ENCODE measurements at places on chromosomes 5 and 9.

GRCh38 chr9:80556631-80557030 lies 984.9 kb downstream of the TLE4 start:
- no peak for DNase-seq

- DNase-seq = no peak
Observed at GRCh38 chr5:64207978-64208377, 42.3 kb downstream of the RNF180 start.

DNA sequence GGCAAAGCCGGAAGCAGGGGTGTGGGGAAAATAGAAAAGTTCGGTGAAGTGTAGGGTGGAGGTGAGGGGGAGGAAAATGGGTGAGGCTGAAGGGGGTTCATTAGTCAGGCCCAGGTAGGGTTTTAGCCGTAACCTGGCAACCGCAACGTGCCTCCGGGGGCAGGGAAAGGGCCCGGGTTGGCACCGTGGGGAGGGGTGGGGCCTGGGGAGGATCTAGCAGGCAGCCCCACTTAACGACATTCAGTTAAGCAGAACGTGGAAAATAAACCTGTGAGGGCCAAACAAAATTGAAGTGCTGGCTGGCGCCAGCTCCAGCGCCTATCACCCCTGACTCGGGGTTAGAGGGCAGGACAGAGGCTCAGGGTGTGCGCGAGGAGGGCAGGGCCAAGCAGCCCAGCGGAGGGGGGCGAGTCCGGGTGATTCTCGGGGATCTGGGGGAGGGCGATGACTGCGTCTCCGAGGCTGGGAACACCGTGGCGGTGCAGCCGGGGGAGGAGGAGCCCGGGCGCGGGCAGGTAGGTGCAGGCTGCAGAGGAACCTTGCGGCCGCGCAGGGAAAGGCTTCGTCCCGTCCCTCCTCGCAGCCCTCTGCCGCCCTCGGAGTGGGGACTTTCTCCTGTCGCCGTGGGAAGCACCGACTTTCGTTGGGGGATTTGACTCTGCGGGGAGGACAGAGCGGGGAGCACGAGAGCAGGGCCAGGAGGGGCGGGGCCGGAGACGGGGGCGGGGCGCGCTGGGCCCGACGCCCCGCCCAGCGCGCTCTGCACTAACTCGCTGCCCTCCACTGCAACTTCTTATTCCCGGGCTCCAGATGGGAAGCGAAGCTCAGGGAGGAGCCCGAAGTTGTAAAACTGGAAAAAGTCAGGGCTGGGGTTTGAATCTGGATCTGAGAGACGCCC lies 5.1 kb downstream of the RGS14 start:
- DNase-seq = peak; percentile 62

GRCh38 chr5:102625928-102626327 lies 127.1 kb upstream of the SLCO6A1 start:
- no peak for DNase-seq

GRCh38 chr5:51694826-51695225 lies 311.6 kb downstream of the ISL1 start:
- DNase-seq = no peak

DNA sequence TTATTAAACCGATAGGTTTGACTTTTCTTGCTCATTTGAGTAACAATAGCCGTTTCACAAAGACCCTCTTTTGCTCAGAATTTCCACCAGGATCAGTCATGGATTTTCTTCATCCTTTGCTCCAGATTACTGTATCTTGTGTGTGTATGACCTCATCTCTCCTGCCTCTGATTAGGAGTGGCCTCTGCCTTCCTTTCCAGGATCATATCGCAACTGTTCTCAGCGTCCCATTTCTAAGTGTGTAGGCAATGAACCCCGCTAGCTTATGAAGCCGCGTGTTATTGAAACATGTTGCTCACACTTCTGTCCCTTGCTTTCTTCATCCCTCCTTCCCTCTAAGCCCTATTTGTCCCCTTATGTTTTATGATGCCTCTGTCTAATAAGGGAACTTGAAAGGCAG lies 169.8 kb upstream of the RPS23 start:
- no peak for DNase-seq

DNA sequence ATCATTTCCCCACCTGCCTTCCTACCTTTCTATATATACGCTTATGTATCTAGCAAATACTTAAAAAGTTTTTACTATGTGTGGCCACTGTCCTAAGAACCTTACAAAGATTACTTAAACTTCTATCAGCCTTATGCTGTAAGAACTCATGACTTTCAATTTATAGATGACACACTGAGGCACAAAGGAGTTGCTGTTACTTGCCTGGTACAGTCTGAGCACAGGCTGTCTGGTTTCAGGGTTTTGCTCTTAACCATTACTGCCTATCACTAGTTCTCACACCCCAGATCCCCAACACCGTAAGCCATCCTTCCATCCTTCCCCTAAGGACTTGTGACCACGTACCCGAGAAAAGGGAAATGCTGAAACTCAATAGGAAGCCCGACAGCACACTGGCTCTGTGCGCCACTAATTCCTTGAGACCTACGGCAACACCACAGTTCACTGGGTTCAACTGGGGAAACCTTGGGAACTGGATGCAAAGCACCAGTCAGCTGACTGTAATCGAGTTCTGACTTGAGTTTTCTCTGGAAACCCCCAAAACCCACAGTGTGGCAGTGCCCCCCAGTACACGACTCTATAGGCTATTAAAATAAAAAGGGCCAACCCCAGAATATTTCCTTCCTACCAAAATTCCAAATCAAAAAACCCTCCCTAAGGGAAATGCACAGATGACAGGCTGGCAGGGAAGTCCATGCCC lies 56.0 kb downstream of the AUH start:
- no peak for DNase-seq

DNA sequence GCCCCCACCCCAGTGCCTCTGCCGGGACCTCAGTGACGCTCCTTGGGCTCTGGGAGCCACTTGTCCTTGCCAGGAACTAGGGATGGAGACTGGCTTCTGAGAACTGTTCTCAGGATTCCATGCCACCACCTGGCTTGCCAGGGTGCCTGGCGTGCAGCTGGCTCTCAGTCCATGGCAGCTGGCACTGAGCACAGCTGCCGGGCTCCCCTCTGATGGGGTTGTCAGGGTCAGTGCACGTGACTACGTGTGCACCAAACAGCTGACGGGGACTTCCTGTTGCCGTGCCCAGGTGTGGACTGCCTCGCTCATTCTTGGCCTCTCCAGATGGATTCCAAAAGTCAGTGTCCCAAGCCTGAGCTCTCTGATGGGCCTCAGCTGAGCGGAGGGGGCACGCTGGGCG lies 9.4 kb downstream of the KCNT1 start:
- DNase-seq = no peak

DNA sequence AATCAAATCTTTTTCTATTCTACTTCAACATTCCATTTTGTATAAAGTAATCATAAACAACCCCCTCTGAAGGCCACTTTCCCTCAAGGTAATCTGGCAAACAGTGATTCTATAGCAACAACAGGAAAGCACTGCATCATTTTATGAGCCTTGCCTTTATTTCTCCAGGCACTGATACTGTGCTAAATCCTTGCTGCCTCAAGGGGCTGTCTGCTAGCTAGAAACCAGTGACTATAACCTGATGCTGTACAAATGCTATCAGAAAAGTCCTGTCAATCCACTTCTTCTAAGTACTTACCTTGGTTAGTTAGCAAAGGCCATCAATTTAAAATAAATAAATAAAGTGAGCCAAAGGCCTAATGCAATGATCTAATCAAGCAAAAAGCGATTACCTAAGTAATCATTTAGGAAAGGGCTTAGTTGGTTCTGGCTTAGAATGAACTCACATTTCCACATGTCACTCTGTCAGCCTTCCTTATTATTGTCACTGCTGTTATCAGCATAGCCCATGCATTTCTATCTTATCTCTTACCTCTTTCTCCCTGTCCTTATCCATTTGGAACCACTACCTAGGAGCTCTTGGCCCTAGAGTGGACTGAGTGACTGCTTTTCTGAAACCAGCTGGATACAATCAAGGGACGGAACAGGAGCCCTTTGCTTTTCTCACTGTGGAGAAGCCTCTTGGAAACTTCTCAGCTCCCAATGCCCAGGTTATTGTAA lies 246.1 kb upstream of the MEF2C start:
- no peak for DNase-seq

DNA sequence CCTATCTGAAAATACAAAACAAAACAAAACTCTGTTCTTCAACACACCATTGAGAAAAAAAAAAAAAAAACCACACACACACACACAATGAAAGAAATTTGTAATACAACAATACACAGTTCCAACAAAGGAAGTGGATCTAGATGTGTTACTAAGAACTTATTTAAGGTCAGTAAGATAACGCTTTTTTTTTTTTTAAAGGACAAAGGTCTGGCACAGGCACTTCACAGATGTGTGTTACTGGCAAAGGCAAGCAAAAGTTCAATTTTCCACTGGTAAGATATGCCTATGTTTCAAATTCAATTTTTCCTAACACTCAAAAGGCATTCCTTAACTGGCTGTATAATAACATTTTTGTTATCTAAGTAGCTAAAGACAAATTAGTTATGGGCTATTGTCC lies 3.6 kb downstream of the RFK start:
- DNase-seq = no peak

- no peak for DNase-seq
Observed at GRCh38 chr5:45521067-45521466, 175.1 kb downstream of the HCN1 start.

DNA sequence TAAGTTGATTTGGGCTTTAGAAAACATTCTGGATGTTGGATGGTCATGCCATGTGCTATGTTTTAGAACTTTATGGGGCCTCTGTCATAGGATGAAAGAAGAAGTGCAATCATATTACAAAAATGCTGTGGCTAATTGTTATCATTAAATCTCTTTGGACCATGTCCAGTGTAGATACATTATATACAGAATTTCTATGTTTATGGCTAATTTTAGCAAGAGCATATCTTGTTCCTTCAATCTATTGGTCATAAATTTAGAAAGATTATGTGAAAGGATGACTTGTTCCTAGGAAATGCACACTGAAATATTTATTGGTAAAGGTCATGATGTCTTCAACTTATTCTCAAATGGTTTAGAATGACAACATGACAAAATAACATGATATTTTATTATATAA lies 42.4 kb upstream of the ELL2 start:
- DNase-seq = no peak

GRCh38 chr9:86732514-86733171 lies 214.7 kb downstream of the GAS1 start:
- no peak for DNase-seq

- no peak for DNase-seq
Observed at GRCh38 chr5:117504305-117504704, 929.7 kb upstream of the SEMA6A start.

GRCh38 chr5:16819522-16820167 lies 116.4 kb downstream of the MYO10 start:
- no peak for DNase-seq

GRCh38 chr9:21833090-21833801 lies 30.8 kb downstream of the MTAP start:
- no peak for DNase-seq

DNA sequence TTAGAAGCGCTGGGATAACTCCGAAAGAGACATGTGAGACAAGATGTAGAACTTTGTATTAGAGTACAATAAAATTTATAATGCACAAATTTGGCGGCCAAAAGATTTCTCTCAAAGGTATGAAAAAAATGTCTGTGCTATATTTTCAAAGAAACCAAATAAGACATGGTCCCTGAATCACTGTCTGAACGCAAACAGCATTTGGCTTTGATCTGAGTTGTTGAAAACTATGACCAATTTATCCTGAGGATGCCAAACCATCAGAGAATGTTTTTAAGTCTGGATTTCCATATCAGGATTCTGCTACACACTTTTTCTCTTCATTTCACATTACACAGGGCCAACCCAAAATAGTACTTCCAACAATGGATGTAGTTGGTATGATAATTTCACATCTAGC lies 9.9 kb upstream of the GLIS3 start:
- no peak for DNase-seq

GRCh38 chr5:40477856-40478546 lies 201.7 kb upstream of the PTGER4 start:
- no peak for DNase-seq

DNA sequence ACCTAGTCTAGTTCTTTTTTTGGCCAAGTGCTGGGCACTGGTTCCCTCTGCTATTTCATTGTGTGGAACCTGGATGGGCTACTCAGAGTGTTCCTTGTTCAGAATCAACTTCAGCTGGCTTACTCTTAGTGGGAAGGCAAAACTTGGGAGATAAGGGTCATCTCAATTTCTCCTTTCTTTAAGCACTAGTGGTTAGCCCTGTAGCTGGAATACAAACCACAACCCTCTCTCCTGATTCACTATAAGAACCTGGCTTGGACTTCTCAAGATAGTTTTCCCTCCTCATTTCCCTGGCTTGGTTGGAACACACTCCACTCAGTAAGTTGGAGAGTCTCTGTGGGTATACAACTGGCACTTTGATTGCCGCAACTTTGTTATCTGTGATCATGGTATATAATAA lies 35.1 kb downstream of the GRIA1 start:
- no peak for DNase-seq

DNA sequence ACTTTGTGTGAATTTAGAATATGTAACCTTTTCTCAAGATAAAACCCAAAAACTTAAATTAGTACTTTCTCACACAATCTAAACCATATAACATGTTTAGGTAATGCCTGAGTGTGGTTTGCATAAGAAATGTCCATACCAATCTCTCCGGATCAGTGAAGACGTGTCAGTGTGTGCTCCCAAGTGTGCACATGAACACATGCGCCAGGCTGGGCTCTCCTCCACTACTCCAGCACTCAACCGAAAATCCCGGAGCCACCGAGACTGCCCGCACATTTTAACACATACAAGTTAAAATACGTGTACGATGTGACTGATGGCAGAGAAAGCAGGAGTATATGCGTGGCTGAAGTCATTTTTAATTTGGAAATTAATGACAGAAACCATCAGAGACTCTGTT lies 658.4 kb downstream of the EFNA5 start:
- no peak for DNase-seq

- DNase-seq = no peak
Observed at GRCh38 chr9:100690438-100690837, 112.6 kb downstream of the CAVIN4 start.

DNA sequence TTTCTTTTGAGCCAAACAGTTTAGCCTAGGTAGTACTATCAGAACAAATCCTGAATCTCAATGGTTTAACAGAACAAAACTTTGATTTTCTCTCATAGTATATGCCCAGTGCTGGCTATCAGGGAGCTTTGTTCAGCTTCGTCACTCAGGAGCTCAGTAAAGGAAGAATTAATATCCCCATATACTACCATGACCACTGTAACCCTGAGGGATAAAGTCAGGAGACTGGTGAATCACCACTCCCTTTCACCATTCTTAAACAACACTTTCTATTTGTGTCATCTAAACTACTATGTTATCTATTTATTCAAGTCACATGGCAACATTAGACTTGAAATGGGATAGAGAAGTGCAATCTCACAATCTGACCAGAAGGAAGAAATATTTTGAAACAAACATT lies 522.6 kb upstream of the COX7C start:
- no peak for DNase-seq

DNA sequence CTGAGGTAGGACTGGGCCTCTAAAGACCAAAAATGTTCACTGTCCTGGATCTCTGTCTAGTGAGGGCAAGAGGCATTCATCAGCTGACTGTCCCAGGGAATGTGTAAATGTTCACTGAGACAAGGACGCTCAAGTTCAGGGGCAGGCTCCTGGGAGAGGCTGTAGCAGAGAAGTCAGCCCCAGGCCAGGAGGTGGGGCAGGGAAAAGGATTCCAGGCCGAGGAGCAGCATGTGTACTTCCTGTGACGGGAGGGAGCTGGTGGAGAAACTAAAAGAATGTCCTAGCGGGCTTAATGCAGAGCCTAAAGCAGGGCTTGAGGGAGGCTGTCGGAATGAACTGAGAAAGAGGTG lies 205.8 kb downstream of the GABBR2 start:
- no peak for DNase-seq

- no peak for DNase-seq
Observed at GRCh38 chr9:15069106-15069505, 158.9 kb upstream of the FREM1 start.
